ENCODE measurements at places on chromosomes 11 and 22.

- no peak for DNase-seq
These were observed 2.8 kb downstream of the GALNT18 start for GRCh38 chr11:11618973-11619435.

GRCh38 chr11:77854838-77855237 lies 33.9 kb downstream of the AAMDC start:
- DNase-seq: no peak

DNA sequence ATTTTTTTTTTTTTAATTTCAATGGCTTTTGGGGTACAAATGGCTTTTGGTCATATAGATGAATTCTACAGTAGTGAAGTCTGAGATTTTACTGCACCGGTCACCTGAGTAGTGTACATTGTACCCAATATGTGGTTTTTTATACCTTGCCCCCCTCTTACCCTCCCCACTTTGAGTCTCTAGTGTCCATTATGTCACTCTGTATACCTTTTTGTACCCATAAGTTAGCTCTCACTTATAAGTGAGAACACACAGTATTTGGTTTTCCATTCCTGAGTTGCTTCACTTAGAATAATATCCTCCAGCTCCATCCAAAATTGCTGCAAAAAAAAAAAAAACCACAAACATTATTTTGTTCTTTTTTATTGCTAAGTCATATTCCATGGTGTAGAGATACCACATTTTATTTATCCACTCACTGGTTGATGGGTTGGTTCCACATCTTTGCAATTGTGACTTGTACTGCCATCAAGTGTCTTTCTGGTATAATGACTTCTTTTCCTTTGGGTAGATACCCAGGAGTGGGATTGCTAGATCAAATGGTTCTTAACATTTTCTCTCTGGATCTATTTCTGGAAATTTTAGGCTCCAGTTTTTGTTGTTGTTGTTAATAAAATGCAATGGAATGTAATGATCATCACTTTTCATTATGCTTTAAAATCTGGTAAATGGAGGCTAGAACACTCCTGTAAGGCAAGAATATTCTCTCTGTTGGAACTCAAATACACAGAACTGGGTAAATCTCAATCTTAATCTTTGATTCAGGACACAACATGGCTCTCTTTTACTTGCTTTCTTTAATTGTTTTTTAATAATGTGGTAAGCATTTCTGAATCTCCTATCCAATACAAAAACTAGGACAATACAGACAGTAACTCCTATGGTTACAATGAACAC lies 10.3 kb downstream of the NEAT1 start:
- no peak for DNase-seq

DNA sequence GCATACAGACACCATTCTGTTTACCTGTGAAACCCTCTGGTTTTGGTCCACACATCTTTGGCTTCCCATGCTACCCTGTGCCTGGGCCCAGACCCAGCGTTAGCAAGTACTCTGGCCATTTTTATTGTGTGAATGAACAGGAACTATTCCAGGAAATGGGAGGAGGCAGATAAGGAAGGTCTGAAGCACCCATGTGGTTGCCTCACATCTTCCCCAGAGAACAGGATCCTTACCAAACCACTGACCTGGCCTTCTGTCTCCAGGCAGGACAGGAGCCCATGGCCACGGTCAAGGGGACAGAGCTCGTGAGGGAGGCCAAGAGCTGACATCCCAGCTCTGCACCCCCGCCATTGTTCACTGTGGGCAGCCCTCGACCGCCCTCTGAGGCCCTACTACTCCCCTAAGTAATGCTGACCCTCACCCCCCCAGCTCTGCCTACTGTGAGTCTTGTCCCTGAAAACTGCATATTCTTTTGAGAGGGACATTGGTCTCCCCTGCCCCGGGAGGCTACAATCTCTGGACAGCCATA lies 97.7 kb upstream of the TP53I11 start:
- DNase-seq: no peak

GRCh38 chr11:72770799-72771198 lies 18.6 kb upstream of the ARAP1 start:
- DNase-seq: no peak

GRCh38 chr11:128929991-128930390 lies 12.7 kb downstream of the TP53AIP1 start:
- DNase-seq: no peak

DNA sequence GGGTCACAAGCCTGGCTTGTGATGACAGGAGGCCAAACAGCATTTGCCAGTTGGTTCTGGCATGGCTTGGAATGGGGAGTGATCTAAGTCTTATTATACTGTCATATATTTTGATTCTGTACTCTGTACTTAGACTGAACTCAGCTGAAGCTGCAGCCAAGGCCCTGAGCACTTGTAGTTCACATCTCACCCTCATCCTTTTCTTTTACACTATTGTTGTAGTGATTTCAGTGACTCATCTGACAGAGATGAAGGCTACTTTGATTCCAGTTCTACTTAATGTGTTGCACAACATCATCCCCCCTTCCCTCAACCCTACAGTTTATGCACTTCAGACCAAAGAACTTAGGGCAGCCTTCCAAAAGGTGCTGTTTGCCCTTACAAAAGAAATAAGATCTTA lies 843 bp downstream of the OR56B1 start:
- DNase-seq: no peak

DNA sequence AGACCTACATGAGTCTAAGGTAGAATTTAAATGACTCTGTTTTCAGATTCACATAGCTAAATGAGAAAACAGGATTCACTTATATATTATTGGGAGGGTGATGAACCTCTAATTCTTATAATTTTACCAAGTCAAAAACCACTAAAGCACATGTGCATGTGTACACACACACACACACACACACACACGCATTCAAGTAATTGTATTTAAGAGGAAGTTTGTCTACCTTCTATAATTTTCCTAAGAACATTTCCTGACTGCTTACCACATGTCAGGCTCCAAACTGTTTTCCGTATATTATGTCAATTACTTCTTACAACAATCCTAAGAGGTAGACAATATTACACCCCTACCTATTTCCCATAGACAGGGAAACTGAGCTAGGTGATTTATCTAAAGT lies 6.7 kb downstream of the RNF141 start:
- DNase-seq: no peak

DNA sequence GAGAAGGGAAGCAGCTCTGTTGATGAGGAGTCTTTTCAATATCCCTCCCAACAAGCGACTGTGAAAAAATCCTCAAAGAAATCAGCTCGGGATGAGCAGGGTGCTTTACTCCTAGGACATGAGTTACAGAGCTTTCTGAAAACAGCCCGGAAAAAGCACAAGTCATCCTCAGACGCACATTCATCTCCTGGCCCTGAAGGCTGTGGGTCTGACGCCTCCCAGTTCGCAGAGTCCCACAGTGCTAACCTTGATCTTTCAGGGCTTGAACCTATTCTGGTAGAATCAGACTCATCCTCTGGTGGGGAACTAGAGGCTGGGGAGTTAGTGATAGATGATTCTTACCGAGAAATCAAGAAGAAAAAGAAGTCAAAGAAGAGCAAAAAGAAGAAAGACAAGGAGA lies 7.7 kb downstream of the HMGXB4 start:
- DNase-seq: no peak

DNA sequence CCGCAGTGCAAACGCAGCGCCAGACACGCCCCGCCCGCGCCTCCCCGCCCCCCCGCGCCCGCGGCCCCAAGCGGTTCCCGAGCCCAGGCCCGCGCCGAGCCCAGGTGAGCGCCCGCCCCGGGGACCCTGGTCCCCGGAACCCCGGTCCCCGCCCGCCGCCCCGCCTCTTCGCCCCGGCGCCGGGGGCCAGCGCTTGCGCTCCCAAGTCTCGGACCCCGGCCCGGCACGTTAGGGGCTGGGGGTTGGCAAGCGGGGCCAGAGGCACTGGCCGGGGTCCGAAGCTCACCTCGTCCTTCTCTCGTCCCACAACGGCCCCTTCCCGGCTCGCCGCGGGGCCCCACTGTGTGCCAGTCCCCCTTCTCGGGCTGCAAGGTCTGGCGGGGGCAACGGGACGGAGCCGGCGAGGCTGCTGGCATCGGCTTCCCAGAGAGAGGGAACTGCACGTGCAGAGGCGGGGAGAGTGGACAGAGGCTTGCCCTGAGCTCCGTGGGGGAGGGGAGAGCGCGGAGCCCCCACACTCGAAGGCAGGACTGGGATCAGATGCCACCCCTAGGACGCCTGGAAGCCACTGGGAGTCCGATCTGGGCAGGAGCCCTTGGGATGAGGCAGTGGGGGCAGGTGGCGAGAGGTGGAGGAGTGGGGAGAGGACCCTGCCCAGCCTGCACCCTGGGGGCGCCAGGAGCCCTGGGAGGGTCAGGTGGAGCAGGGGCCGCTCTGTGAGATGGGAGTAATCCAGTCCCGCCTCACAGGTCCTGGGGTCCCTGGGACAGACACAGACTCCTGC lies 1.8 kb upstream of the AIFM3 start:
- no peak for DNase-seq

GRCh38 chr11:86790195-86790725 lies 10.1 kb upstream of the PRSS23 start:
- no peak for DNase-seq

DNA sequence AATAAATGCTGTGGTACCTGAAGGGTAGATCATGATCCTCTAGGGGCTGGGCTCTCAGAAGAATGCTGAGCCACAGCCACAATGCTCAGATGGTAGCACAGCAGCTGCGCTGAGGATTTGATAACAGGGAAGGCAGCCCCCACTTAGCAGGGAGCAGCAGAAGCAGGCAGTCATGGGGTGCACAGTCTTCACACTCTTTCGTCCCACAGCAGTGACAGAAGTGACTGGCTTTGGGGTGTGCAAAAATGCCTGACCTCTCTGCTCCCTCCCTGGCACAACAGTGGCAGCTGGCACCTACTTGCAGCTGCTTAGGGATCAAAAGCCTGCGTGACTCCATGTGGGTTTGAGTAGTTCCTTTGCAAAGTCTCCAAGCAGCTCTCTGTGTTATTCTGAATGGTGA lies 1349.8 kb upstream of the RAG2 start:
- no peak for DNase-seq

DNA sequence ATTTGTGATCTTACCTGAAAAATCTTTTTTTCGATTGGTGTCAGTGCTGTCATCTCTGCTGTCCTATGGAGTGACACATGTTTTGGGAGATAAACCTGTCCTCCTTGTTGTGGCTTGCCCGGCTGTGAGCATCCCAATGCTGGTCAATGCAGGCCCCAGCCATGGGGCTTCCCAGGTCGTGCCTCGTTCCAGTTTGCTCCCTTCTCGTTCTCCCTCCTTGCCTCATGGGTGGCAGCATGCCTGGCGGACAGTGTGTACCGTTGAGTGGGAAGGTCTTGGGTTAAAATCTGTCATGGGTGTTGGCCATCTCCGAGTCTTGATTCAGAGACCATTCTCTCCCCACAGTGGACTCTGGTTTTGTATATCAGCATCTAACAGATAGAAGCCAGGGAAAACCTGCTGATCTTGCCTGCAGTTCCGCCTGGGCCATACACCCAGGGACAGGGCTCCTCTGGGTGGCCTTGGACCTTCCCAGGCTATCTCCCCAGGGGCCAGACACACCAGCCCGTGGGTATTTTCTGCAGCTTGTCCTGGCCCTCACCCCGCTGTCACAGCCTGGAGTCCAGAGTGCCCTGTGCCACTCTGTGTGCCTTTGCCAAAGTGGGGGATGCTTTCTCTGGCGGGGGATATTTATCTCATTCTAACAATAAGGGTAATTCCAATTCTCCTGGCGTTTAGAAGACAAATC lies 208.1 kb downstream of the TBC1D22A start:
- no peak for DNase-seq

GRCh38 chr22:44023404-44024287 lies 456 bp upstream of the PARVB start:
- DNase-seq: no peak

DNA sequence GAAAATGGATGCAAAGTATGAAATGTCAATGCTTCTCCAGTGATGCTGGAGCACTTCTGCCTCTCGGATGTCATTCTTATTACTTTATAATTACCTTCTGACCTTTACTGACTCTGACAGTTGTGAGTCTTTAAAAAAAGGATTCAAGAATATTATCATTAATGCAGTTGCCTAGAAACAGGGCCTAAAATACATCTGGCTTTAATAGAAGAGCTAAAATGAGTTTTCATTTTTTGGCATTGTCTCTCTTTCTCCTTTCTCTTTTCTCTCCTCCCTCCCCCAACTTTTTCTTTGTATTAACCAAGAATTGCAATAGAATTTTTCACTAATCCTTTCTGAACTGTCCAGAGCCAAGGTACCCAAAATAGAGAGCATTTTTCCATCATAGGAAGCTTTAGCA lies 45.9 kb downstream of the FDX1 start:
- no peak for DNase-seq

GRCh38 chr11:91435694-91436395 lies 788.8 kb upstream of the FAT3 start:
- DNase-seq: no peak

GRCh38 chr11:10646681-10647355 lies 46.7 kb downstream of the IRAG1 start:
- DNase-seq: no peak

DNA sequence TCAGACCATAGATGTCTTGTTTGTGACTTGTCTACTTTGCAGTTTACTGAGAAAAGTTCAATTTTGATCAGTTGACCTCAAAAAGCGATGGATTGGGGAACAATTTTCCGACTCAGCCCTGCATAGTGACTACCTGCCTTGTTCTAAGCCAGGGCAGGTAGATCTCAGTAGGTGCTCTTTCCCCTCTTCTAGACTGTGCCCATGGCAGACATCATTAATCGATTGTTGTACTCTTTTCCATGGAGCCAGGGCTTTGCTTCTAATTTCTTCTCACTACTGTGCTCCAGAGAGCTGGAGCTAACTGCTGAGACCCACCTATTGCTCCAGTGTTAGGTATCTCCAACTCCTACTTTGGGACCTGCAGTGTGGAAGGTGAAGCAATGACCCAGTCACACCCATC lies 9.9 kb downstream of the RAB36 start:
- DNase-seq: no peak

DNA sequence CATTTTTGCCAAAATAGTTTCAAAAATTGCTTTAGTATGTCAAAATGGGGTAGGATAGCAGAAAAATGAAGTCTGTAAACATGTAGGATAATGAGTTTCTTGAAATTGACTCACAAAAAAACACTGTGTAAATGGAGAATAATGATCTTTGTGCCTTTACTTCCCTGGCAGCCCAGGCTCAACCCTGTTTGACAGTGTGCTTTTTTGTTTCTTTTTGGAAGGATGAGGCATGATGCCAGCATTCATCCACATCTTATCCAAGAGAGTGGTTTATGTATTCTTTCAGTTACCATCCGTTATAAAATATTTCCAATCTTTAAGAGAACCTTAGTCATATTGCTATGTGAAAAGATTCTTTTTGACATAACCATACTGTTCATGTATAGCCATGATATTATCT lies 70.6 kb downstream of the ARHGAP42 start:
- DNase-seq: no peak

DNA sequence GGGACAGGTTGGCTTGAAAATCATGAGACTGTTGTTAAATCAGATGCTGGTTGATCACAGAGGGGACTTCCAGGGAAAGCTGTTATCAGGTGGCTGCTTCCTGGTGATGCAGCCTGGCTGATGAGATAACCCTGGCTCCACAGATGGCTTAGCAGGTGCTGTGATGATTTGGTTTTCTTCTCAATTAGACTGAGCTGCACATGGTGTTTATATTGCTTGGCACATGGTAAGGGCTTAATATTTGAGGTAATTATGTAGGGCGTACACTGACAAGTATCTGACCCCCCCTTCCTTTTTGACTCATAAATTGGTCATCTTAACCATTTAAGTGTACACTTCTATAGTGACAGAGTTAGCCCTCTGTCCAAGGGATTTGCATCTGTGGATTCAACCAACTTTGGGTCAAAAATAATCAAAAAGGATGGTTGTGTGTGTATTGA lies 7.0 kb downstream of the RPS3 start:
- no peak for DNase-seq

All from GM12878 (cell line).